Fibroblast of the aortic adventitia (primary cell): ENCODE measurements at places on chromosomes 13 and 19. TPM values are rescaled to one million over a fixed set of nuclear protein-coding genes. Genes with fewer than 3 reads are reported as not detected.

Gene MCF2L
- 2.2 and 8.0 TPM in 2 replicates for total RNA-seq

Gene ZDHHC20
- 28.0 and 108 TPM in 2 replicates for total RNA-seq

Gene PCP2
- total RNA-seq, result not detected in 2 replicates

Gene SHISA2
- 0.08 and 0.90 TPM in 2 replicates for total RNA-seq

Gene SSC5D
- total RNA-seq, result 10.7 and 18.7 TPM in 2 replicates

Gene MIR17HG
- 4.7 and 8.8 TPM in 2 replicates for total RNA-seq

Gene ZNF726
- 0.33 and 3.2 TPM in 2 replicates for total RNA-seq

Gene SIGLEC7
- total RNA-seq, result 0.41 TPM in 1 of 2 replicates, not detected in the other

Gene PEG3
- 0.18 and 0.49 TPM in 2 replicates for total RNA-seq

Gene LYPD3
- total RNA-seq, result 0.36 TPM in 1 of 2 replicates, not detected in the other

Gene IGFL1
- not detected in 2 replicates for total RNA-seq

Gene COL4A1
- 43.7 and 258 TPM in 2 replicates for total RNA-seq

Gene CLEC4G
- not detected in 2 replicates for total RNA-seq

Gene CLEC17A
- total RNA-seq, result 0.09 TPM in 1 of 2 replicates, not detected in the other

Gene KLK11
- total RNA-seq, result not detected in 2 replicates

Gene OR4F17
- total RNA-seq, result not detected in 2 replicates

Gene RGL3
- 0.41 and 2.3 TPM in 2 replicates for total RNA-seq

Gene KISS1R
- total RNA-seq, result not detected in 2 replicates

Gene ILF3
- 68.3 and 119 TPM in 2 replicates for total RNA-seq

Gene PCDH17
- 0.82 and 1.4 TPM in 2 replicates for total RNA-seq

Gene TMC4
- total RNA-seq, result 0.27 and 0.82 TPM in 2 replicates

Gene CEACAM1
- 0.33 TPM in 1 of 2 replicates, not detected in the other for total RNA-seq

Gene MAP4K1
- total RNA-seq, result 0.57 TPM in 1 of 2 replicates, not detected in the other

Gene NCCRP1
- total RNA-seq, result not detected in 2 replicates

Gene OSCAR
- 0.63 and 2.5 TPM in 2 replicates for total RNA-seq

Gene ZNF701
- total RNA-seq, result 8.4 and 12.6 TPM in 2 replicates

Gene IGSF23
- total RNA-seq, result not detected in 2 replicates

Gene FRY
- total RNA-seq, result 4.3 and 4.9 TPM in 2 replicates

Gene ZNF320
- 7.3 and 12.0 TPM in 2 replicates for total RNA-seq

Gene PSG2
- total RNA-seq, result 0.27 TPM in 1 of 2 replicates, not detected in the other

Gene FAM216B
- 0.25 TPM in 1 of 2 replicates, not detected in the other for total RNA-seq

Gene FPR2
- total RNA-seq, result not detected in 2 replicates

Gene ZNF723
- not detected in 2 replicates for total RNA-seq

Gene CRX
- not detected in 2 replicates for total RNA-seq

Gene SKA3
- 24.0 and 69.3 TPM in 2 replicates for total RNA-seq

Gene UBL5
- total RNA-seq, result 83.8 and 272 TPM in 2 replicates

Gene RPL13A
- 2,039 and 2,642 TPM in 2 replicates for total RNA-seq

Gene ETV2
- 0.81 and 1.6 TPM in 2 replicates for total RNA-seq

Gene KLK15
- not detected in 2 replicates for total RNA-seq

Gene ARHGEF1
- total RNA-seq, result 26.8 and 57.6 TPM in 2 replicates

Gene REXO1
- 9.0 and 13.0 TPM in 2 replicates for total RNA-seq

Gene MAMSTR
- total RNA-seq, result 2.5 and 8.0 TPM in 2 replicates

Gene TLE6
- total RNA-seq, result 0.18 TPM in 1 of 2 replicates, not detected in the other

Gene PLPPR2
- total RNA-seq, result 9.4 and 14.3 TPM in 2 replicates

Gene ZNF20
- total RNA-seq, result 3.9 and 4.8 TPM in 2 replicates
